ENCODE measurements at places on chromosomes 12 and 14.

DNA sequence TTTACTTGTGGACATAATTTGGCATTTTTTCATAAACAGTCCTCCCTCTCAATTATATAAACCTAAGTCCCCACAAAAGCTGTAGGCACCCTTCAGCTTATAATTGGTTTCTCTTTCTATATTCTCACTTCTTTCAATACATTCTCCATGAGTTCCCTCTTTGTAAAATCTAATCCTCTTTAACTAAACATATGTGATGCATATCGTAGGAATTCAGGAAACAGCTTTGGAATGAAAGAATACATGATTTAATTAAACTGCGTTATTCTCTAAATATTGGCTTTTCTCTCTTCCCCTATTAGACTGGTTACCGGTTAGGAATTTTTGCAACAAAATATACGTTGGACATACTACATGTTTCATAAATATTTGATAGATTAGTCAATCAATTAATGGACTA lies 1122.6 kb downstream of the FLRT2 start:
- DNase-seq = no peak

- DNase-seq = no peak
Observed at GRCh38 chr14:75150150-75150549, 23.3 kb upstream of the NEK9 start.

GRCh38 chr12:83042441-83043200 lies 355.9 kb downstream of the TMTC2 start:
- DNase-seq = no peak

- DNase-seq = no peak
Observed at GRCh38 chr12:74818412-74818811, 280.8 kb downstream of the ATXN7L3B start.

DNA sequence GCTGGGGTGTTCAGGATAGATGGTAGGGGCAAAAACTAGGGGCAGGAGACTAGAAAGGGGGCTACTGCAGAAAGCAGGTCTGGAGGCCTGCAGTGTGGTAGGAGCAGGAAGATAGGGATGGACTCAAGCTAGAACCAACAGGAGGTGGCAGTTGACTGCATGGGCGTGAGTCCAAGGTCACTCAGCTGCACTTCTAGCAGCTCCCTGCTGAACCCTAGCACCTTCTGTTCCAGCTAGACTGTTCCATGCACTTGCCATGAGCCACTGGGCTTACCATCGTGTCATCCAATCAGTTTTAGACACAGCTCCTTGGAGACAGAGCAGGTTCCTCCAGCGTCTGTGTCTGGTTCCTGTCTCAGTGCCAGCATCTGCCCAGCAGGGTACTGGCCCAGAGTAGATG lies 11.3 kb upstream of the KRT8 start:
- DNase-seq = no peak

Measured in Daoy (cell line).